DMS 273 treated with DMSO at 0.1 percent for 48 hours (cell line): ENCODE measurements at places on chromosomes 4 and X.

DNA sequence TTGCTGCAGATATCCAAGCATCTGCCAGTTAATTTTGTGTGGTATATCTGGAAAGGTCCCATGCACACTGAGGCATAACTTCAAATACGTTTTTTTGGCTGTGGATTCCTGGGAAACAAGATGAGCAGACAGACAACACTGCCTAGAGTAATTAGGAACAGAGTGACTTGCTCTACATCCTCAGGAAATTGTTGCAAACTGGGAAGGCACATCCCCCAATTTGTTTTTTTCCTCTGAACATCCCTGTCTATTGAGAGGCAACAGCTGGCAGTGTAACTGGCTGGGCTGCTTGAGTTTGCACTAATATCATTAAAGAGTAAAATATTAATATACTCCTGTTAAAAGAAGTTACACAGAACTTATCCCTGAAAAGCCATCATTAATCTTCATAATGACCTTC is 207.7 kb upstream of the SLIT2 start:
- no peak for DNase-seq

- no peak for DNase-seq
These were observed 163.5 kb upstream of the MXRA5 start for GRCh38 chrX:3509934-3510333.

- DNase-seq, result no peak
These were observed 5.2 kb upstream of the PCDH10 start for GRCh38 chr4:133143775-133144430.

GRCh38 chrX:10607233-10607632 is 13.2 kb downstream of the MID1 start:
- no peak for DNase-seq

DNA sequence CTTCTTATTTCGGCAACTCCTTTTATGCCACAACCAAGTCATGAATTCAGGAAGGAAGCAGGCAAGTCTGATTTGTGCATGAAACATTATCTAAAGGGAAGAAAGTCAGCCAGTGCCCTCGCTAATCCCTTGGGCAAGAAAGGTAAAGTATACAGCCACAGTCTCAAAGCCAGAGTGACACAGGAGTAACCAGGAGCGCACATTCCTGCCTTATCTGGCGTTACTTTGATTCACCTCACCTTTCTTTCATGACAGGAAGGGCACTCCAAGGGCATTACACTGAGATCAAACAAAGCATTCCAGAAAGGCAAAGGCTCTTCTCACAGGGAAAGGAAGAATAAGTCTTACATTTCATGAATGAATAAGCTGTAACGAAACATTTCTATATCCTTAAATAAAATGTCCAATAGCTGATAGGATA is 38.8 kb downstream of the FAT1 start:
- no peak for DNase-seq

GRCh38 chr4:135777361-135777760 is 1575.8 kb upstream of the PABPC4L start:
- no peak for DNase-seq

DNA sequence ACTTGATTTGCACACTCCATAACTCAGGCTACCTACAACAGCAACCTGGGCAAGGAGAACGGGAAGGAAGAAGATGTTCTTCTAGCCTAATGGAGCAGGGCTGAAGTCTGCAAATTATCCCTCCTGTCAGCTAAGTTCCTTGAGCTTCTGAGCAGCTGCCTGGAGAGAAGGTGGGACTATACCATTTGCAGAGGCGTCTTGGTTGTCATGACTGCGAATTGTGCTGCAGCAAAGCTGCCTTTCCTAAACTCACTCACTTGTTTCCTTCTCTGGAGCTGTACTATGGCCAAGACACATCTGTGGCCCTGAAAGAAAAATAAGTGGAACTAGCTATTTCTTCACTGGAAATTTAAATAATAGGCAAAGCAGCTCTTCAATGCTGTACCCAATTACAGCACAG is 682.4 kb upstream of the GRIA3 start:
- DNase-seq, result no peak

- DNase-seq, result no peak
These were observed 3.2 kb downstream of the FRMPD4 start for GRCh38 chrX:12141511-12141910.

GRCh38 chr4:22661443-22661842 is 31.3 kb upstream of the GBA3 start:
- DNase-seq, result no peak

GRCh38 chrX:26848511-26848910 is 614.6 kb downstream of the PPP4R3C start:
- no peak for DNase-seq

DNA sequence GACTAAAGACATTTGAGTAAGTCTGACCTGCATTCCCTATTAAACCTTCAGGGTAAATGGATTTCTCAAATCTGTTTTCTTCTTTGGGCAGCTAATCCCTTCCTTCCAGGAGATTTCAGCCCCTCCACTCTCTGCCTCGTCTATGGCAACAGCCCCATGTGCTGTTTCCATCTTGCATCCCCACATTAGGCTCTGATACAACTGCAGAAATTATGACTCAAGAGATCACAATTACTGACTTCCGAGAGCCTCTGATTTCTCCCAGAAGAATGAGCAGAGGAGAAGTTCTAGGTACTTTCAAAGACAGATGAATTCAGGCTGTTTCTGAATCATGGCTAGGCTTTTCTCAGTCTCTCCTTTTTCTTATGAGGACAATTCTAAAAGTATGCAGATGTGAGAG is 38.7 kb downstream of the RAI2 start:
- no peak for DNase-seq

DNA sequence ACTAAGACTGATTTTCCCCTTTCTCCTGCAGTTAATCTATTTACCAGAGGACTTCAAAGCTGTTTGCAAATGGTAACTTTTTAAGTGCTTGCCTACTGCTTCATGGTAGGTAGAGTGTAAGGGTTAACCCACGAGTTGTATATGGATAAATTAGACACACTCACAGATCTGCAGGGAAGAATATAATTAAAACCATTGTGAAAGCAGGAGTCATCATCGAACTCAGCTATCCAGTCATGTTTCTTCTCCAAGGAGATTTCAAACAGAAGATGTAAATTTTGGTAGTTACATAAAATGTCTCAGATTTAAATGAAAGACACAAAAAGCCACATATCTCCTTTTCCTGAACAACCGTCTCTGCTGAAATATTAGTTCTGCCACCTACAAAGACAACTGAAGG is 549 bp upstream of the XG start:
- no peak for DNase-seq

- DNase-seq, result no peak
These were observed 224.9 kb upstream of the SMIM31 start for GRCh38 chr4:164529058-164529457.

- no peak for DNase-seq
These were observed 14.8 kb downstream of the SUV39H1 start for GRCh38 chrX:48711162-48711928.

DNA sequence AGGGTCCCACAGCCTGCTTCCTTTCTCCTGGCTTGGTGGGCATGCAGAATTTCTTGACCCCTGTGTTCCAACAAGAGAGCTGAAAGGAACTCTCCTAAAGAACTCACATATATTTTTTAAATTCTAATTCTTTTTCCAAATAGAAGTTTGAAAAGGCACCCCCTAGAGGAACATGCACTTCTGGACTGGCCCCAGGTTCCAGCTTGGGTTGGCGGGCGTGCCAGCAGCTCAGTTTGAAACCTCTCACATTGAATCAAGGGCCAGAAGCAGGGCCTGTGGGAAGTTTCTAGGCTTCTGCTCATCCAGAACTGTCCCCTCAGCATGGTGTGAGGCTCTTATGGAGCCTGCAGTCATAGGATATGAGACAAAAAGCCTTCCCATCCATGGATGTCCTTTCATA is 132.6 kb downstream of the ATG4A start:
- DNase-seq, result no peak

GRCh38 chr4:83340692-83341343 is 6.2 kb upstream of the HPSE start:
- DNase-seq, result no peak

DNA sequence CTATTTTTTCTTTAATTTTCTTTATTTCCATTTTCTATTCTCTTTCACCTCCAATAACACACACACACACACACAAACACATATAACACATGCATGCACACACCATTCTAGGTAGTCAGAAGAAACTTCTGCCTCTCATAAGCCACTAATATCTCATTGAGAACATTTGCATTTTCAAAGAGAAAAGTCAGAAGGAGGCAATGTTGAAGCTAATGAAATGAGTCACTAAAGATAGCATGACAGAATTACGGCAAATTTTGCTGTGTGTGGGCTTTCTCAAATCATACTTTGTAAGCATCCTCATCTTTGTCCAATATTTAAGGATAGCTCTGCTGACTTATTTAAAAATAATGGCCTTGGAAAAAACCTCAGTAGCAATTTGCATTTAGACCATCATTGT is 291.3 kb downstream of the GUCY2F start:
- DNase-seq, result no peak

DNA sequence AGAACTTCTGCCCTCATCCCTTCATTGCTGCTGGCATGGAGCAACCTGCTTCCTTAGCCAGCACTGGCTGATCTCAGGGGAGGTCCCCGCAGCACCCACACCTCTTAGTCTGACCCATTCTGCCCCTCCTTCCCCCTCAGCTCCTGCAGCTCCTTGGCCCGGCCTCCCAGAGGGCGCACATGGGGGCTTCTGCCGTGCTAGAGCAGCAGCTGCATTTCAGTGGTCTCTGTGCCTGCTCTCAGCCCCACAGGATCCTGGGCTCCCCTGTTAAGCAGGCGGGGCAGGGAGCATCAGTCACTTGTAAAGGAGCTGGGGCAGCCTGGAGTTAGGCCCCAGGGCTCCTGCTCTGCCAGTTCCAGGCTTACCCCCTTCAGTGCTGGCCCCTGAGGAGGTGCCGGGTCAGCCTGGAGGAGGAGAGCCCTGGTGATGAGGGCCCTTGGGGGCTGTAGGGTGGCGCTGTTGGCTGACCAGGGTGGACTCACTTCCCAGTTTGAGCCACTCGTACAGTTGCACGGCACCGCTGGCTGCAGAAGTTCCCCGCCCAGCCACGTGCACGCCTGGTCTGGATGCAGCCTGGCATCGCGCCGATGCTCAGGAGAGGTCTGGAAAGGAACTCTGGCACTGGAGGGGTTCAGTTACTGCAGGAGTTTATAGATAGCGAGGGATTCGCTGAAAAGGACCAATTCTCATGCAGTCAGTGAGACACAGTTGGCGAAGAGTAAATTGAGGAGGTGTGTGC is 85.1 kb upstream of the PSAPL1 start:
- no peak for DNase-seq

DNA sequence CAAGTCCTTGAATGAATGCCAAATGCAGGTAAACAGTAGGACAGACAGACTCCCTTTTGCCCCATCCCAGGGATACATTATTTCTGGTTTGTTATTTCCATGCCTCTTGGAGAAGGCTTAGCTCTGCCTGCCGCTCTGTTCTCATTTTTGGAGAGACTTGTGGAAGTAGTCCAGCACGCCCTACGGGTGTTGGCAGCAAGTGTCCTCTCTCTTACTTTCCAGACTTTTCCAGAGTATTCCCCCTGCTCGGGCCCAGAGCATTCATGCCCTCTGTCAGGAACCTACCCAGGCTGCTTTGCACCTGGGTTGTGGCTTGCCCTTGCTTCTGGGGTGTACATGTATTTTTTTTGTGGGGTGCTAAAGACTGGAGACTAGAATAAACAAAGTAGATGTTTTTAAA is 15.3 kb downstream of the SLC34A2 start:
- no peak for DNase-seq

GRCh38 chr4:114599903-114600552 is 1.4 kb downstream of the UGT8 start:
- no peak for DNase-seq
